ENCODE measurements at places on chromosomes 1 and 21. TPM values are rescaled to one million over a fixed set of nuclear protein-coding genes. Genes with fewer than 3 reads are reported as not detected.

AGMAT gene
- total RNA-seq = 0.99 TPM

DPT gene
- 1.8 TPM for total RNA-seq

GLUL gene
- total RNA-seq = 496 TPM

GBP5 gene
- 0.17 TPM for total RNA-seq

Measured in smooth muscle cell of trachea (primary cell).